ENCODE measurements at places on chromosomes 12 and 14. TPM values are rescaled to one million over a fixed set of nuclear protein-coding genes. Genes with fewer than 3 reads are reported as not detected.

DNA sequence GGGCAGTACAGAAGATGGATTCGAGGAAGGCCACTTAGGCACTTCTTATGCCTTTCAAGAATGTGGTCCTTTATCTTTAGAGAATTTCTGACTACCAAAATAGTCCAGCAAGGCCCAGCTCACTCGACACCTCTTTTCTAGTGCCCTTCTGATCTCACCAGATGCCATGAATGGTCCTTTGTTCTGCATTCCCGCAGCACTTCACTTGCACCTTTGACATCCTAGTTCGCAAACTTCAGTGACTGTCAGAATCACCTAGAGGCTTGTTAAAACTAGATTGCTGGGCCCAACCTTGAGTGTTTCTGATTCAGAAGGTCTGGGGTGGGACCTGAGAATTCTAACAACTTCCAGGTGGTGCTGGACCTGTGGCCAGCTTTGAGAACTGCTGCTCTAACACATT is 56.7 kb downstream of the PKP2 start:
- no peak for DNase-seq

Gene GALNT8
- total RNA-seq: not detected

- DNase-seq: no peak
These were observed 320.4 kb downstream of the BCL11B start for GRCh38 chr14:98951521-98952152.

- DNase-seq: no peak
These were observed 88.7 kb downstream of the PPP2R5E start for GRCh38 chr14:63454436-63454835.

DNA sequence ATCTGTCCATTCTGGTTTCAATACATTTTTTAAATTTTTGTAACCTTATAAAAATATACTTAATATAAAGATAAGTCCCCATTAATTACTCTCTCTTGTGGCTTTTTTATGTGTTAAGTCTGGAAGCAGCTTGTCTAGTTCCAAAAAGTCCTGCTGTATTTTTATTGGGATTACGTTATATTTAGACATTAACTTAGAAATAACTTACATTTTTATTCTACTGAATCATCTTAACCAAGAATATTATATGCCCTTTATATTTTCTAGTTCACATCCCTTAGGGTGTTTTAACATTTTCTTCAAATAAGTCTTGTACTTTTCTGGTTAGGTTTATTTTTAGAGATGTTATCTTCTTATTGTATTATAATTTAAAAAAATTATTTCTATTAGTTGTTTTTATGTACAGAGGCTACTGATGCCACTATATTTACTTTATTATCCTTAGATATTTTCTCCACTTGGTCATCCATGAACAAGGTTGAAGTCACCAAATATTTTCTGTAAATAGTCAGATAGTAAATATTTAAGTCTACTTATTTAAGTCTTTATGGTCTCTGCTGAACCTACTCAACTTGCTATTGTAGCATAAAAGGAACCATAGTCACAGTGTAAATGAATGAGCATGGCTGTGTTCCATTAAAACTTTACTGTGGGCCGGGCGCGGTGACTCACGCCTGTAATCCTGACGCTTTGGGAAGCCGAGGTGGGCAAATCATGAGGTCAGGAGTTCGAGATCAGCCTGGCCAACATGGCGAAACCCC is 132.4 kb upstream of the NEDD1 start:
- peak; percentile 73 for DNase-seq

Gene FZD10
- total RNA-seq: not detected

Gene C12orf42
- total RNA-seq: not detected

DNA sequence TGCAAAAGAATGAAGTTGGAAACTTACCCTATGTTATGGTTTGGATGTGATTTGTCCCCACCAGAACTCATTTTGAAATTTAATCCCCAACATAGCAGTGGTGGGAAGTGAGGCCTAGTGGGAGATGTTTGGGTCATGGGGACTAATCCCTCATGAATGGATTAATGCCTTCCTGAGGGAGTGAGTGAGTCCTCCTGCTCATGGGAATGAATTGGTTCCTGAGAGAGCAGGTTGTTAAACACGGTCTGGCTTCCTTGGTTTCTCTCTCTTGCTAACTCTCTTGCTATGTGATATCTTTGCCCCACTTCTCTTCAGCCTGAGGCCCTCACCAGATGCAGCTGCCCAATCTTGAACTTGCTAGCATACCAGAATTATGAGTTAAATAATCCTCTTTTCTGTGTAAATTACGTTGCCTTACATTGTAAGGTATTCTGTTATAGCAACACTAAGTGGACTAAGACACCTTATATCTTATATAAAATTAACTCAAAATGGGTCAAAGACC is 22.2 kb upstream of the CCDC91 start:
- DNase-seq: no peak
